ENCODE measurements at places on chromosomes 12 and 14.

DNA sequence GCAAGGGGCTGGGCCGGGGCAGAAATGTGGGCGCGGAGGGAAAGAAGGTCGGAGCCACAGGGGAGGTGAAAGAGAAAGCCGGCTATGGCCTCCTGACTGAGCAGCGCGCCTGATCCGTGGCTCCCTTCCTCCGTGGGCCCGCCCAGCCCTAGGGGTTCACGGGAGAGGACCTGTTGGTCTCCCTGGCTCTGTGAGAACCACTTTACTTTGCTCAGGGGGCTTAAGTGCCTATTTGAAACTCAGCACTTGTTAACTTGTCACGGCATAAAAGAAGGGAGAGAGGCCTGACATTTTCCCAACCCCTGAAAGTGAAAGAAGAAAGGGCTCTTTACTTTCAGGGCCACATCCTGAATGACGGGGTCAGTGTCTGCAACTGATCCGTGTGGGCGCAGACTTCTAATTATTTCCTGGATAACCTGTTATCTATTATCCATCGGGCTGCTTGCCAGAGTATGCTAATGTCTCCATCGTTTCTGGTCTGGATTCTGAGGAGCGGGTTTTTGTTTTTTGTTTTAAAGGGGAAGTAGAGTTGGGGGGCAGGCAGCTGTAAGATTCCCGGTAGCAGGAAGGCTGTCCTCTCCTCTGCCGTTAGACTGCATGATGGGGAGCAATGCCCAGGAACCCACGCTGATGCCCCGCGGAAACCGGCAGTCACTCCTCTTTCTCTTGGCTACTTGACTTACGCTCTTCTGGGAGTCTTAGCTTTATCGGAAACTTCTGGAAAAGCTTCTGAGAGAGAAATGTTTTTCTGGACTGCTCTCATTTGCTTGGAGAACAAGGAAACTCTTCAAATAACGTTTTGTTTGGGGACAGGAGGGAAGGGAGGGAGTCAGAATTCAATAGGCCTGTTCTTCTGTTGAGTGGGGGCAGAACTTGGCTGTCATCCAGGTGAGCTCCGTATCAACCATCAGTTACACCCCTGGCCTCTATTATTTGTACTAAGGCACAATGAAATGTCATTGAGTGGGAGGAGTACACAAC, 127.7 kb upstream of the MAX start:
- no peak for DNase-seq

- no peak for DNase-seq
Observed at GRCh38 chr12:111288771-111289170, 80.1 kb downstream of the PHETA1 start.

- DNase-seq: peak; percentile 41
Observed at GRCh38 chr12:26434299-26435068, 239.1 kb downstream of the SSPN start.

- DNase-seq: no peak
Observed at GRCh38 chr14:24427537-24428508, 1.6 kb downstream of the CBLN3 start.

- no peak for DNase-seq
Observed at GRCh38 chr12:110345963-110346362, 57.5 kb downstream of the ANAPC7 start.

- no peak for DNase-seq
Observed at GRCh38 chr12:96828169-96828789, 78.8 kb upstream of the NEDD1 start.

DNA sequence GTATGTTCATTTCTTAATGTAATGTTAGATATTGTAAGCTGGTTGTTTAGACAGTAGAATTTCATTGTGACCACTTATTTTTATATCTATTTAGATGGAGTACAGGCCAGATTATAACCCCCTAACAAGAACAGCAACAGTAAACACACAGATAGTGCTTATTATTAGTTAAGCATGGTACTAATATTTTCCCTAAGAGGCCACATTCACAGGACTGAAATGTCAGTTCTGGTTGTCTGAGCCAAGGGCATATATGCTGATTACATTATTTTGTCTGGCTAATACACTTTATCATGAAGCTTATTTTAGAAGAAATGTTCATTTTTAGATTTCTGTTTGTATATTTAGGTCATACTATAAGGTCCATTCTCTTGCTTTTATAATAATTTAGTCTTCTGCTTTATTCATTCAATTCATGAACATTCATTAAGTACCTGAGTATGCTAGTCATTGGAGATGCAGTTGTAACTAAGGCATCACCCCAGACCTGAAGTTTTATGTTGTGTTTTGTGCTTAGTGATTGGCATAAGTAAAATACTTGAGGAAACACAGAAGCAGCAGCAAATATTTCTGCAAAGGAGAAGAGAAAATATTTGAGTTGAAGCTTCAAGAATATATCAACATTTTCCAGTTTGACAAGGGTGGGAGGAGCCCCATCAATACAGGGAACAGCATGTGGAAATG, 413.7 kb downstream of the RAD51B start:
- DNase-seq: no peak

Measured in hematopoietic multipotent progenitor cell (in vitro differentiated cells).